Hematopoietic multipotent progenitor cell (in vitro differentiated cells): ENCODE measurements at places on chromosomes 13 and 19. TPM values are rescaled to one million over a fixed set of nuclear protein-coding genes. Genes with fewer than 3 reads are reported as not detected.

CEACAM3 gene
- 0.27 TPM for total RNA-seq

DNA sequence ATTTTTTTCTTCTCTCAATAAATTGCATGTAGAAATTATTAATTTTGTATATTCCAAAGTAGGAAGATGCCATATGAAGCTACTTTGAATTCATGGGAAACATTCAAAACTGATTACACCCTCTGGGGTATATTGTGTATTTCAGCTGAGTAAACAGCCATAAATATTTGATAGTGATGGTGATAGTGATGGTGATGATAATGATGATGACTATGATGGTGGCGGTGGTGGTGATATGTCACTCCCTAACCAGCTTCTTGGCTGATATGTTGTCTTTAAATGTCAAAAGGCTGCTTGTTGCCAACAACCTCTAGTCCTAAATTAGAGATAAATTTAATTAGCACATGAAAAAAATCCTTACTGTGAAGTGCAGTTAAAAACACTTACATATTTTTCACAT, 102.0 kb downstream of the LRCH1 start:
- DNase-seq = no peak

GRCh38 chr19:35742121-35742724, at the start of gene IGFLR1:
Gene IGFLR1, minus strand, starts transcription at chr19:35742452. Its CDS starts 1,272 bp downstream, at chr19:35741180.
- DNase-seq = peak; percentile 83

GRCh38 chr19:27851002-27851481, 1361.9 kb downstream of the UQCRFS1 start:
- no peak for DNase-seq

- no peak for DNase-seq
Measured at GRCh38 chr19:4018140-4018613, 10.6 kb downstream of the PIAS4 start.
